ENCODE measurements at places on chromosomes 13 and 19.

DNA sequence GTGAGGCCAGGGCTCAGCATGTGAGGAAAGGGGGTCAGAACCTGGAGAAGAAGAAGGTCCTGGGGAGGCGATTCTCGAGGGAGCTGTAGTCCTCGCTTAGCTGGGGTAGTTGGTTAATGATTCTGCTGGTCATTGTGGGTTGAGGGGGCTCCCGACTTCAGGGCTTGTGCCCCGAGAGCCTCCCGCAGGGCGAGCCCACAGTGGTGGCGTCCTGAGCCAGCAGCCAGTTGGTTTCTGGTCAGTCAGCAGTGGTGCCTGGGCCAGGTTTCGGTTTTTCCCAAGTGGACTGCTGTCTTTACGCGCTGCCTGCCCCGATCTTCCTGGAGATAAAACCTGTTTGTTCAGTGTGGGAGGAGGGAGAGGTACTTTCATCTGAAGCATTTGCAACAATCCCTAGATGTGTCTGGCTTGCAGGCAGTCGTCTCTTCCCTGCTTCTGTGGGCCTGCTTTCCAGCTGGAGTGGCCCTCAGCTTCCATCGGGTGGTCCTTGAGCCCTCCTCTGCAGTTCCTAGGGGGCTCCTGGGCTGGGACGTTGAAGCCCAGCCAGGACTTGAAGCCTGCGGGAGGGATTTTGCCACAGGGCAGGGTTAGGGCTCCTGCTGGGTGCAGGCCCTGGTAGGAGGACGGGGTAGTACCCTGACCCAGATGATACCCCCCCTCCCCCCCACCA is 3.2 kb downstream of the PTBP1 start:
- DNase-seq = no peak

- DNase-seq = peak; percentile 57
Observed at GRCh38 chr13:48221686-48222187, 11.3 kb upstream of the ITM2B start.

- DNase-seq = no peak
Observed at GRCh38 chr13:113952151-113952982, 21.5 kb downstream of the C13orf46 start.

- no peak for DNase-seq
Observed at GRCh38 chr19:45996933-45997332, 1.7 kb downstream of the CCDC61 start.

DNA sequence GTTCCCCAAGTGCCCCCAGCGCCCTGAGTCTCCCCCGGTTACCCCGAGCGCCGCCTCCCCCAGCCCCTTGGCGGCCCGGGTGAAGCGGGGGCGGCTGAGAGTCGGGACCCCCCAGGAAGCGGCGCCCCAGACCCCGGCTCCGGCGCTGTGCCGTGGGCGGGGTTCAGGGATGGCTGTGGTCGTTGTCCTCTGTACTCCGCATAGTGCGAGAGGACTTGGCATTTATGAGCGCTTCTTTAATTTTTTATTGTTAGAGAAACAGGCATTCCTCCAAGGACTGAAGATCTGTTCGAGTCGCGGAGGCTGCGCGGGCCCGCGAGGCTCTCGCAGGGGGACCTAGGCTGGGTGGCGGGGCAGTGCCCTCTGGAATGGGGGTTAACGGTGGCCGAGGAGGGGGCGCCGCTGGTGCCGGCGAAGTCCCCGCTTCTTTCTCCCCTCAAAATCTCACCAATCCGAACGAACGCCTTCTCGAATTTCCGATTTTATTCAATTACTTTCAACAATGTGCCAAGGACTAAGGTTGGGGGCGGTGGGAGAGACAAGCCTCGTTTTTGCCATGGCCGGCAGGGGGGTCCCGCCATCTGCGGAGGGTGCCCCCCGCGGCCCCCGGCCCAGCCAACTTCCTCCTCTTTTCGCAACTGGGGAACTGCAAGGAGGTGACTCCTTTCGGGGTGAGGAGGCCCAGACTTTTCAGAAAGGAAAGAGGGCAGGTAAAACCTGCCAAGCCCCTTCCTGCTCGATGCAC is 596 bp upstream of the GJB2 start:
- no peak for DNase-seq

GRCh38 chr13:107641574-107641973 is 573.8 kb downstream of the LIG4 start:
- DNase-seq = no peak

GRCh38 chr19:7575434-7576040 is 20.1 kb upstream of the CAMSAP3 start:
- peak; percentile 82 for DNase-seq

- DNase-seq = no peak
Observed at GRCh38 chr19:56136362-56136761, 4.7 kb upstream of the ZNF444 start.

DNA sequence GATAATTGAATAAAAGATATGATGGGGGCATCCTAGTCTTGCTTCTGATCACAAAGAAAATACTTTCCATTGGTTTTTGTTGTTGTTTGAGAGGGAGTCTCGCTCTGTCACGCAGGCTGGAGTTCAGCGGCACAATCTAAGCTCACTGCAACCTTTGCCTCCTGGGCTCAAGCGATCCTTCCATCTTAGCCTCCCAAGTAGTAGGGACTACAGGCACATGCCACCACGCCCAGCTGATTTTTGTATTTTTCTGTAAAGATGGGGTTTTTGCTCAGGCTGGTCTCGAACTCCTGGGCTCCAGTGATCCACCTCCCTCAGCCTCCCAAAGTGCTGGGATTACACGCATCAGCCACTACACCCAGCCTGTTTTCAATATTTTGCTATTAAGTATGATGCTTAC is 17.1 kb upstream of the PSMC4 start:
- DNase-seq = no peak
